Esophagus muscularis mucosa (tissue), 4 donors: ENCODE measurements at places on chromosomes 6 and 20. TPM values are rescaled to one million over a fixed set of nuclear protein-coding genes. Genes with fewer than 3 reads are reported as not detected.
A peak's percentile ranks its signal among the peaks of the same experiment; 100 is the strongest.

- H3K4me3 ChIP-seq: no peak overlapping the region
- no peak for DNase-seq
- no peak overlapping the region for H3K27ac ChIP-seq
- H3K27me3 ChIP-seq: no peaks in the 10 kb centered on the region
- no peaks in the 10 kb centered on the region for H3K4me1 ChIP-seq
These were observed 40.8 kb downstream of the DNAH8 start for GRCh38 chr6:38755874-38756273.

- H3K4me3 ChIP-seq: no peak overlapping the region
- peak overlapping the region; percentile 36 for H3K27ac ChIP-seq
- H3K27me3 ChIP-seq: no peaks in the 10 kb centered on the region
- H3K4me1 ChIP-seq: peaks cover 8% of the 10 kb centered on the region
- H3K36me3 ChIP-seq: peaks cover 18% of the 10 kb centered on the region
- no peak for DNase-seq
These were observed 113.9 kb downstream of the MBOAT1 start for GRCh38 chr6:20098267-20098876.

DNA sequence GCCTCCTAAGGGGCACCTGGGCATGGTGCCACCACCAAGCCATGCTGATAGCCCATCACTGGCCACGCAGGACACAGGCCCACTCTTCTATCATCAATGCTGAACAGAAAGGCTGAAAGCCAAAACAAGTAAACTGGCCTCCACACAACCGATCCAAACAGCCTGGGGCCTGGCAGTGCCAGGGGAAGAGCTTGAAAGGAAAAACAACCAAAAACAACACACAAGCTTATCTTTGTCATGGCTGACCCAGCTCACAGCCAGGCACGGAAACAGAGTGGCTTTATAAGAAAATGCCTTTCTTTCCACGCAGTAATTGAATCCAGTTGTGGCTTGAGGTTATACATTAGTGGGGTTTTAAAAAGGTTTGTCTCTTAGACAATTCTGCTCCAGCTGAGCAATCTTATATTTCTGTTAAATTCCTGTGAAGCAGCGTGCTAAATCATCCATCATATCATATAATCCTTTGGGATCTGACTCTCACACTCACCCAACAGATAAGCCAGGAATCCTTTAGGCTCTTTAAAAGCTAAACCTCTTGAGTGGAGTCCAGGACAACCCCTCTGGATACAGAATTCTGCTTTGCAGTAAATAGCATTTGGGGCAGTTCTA lies 65.4 kb upstream of the SLC22A16 start:
- H3K4me1 ChIP-seq: peaks cover 7% of the 10 kb centered on the region
- H3K4me3 ChIP-seq: no peak overlapping the region
- H3K27ac ChIP-seq: no peak overlapping the region
- H3K27me3 ChIP-seq: no peaks in the 10 kb centered on the region
- H3K36me3 ChIP-seq: no peaks in the 10 kb centered on the region
- no peak for DNase-seq

- no peak overlapping the region for H3K27ac ChIP-seq
- no peaks in the 10 kb centered on the region for H3K27me3 ChIP-seq
- no peaks in the 10 kb centered on the region for H3K4me1 ChIP-seq
- no peaks in the 10 kb centered on the region for H3K36me3 ChIP-seq
- H3K4me3 ChIP-seq: no peak overlapping the region
- DNase-seq: no peak
These were observed 75.4 kb upstream of the LAMA2 start for GRCh38 chr6:128807577-128807976.

GRCh38 chr6:96888745-96889144 lies 8.9 kb downstream of the NDUFAF4 start:
- H3K4me1 ChIP-seq: no peaks in the 10 kb centered on the region
- H3K27me3 ChIP-seq: no peaks in the 10 kb centered on the region
- DNase-seq: no peak
- H3K27ac ChIP-seq: no peak overlapping the region
- peaks cover 41% of the 10 kb centered on the region for H3K36me3 ChIP-seq

- H3K27ac ChIP-seq: no peak overlapping the region
- no peak overlapping the region for H3K4me3 ChIP-seq
- H3K4me1 ChIP-seq: no peaks in the 10 kb centered on the region
- DNase-seq: no peak
- H3K27me3 ChIP-seq: no peaks in the 10 kb centered on the region
These were observed 82.9 kb downstream of the PDE10A start for GRCh38 chr6:165580136-165580535.

- H3K4me3 ChIP-seq: no peak overlapping the region
- H3K27ac ChIP-seq: no peak overlapping the region
- no peaks in the 10 kb centered on the region for H3K4me1 ChIP-seq
- H3K36me3 ChIP-seq: no peaks in the 10 kb centered on the region
- H3K27me3 ChIP-seq: no peaks in the 10 kb centered on the region
These were observed 48.7 kb upstream of the RSPO3 start for GRCh38 chr6:127069659-127070279.

DNA sequence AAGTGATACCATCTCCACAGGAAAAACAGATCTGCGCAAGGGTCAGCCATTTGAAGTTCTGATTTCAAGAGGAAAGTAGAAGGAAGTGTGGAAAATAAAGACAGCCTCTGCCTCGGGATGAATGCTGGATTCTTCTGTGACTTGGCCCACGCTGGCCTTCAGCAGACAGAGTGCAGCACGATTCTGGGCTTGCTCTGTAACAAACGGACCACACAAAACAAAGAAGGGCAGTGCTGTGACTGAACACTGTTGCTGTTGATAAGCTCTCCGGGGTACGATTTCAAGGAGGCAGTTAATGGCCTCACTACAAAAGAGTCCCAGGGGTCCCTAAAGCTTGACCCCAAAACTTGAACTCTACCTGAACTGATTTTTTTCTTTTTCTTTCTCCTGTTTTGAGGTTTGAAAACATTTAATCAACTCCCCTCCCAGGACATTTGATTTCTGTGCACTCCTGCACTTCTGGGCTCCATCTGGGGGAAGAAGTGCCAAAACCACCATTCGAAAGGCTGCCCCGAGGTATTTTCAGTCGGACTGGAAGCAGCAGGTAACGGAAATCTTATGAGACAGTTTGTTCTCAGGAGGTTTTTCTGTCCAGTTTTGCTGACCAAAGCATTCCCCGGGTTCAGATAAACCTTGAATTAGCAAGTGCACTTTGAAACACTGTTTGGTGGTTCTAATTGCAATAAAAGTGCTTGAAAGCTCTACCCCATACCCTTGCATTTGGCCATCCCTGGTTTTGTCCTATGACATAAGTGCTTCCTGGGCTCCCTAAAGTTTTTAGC lies 189.6 kb downstream of the MYLK4 start:
- no peaks in the 10 kb centered on the region for H3K36me3 ChIP-seq
- H3K4me1 ChIP-seq: peaks cover 14% of the 10 kb centered on the region
- no peak overlapping the region for H3K27ac ChIP-seq

- DNase-seq: no peak
- H3K27ac ChIP-seq: no peak overlapping the region
- H3K4me3 ChIP-seq: peak overlapping the region; percentile 15
- peaks cover 50% of the 10 kb centered on the region for H3K4me1 ChIP-seq
- H3K36me3 ChIP-seq: no peaks in the 10 kb centered on the region
These were observed 615 bp upstream of the NTSR1 start for GRCh38 chr20:62707921-62708521.

APCDD1L gene
- 0.33 TPM for total RNA-seq

SOBP gene
- 27.8 TPM for total RNA-seq

OR2J3 gene
- not detected for total RNA-seq

PHACTR3 gene
- total RNA-seq: 0.42 TPM

EPHA7 gene
- 158 TPM for total RNA-seq

PRDM1 gene
- 2.5 TPM for total RNA-seq

RUNX2 gene
- 1.0 TPM for total RNA-seq
